Upper lobe of left lung (tissue), 6 donors: ENCODE measurements at places on chromosomes 5 and 9. TPM values are rescaled to one million over a fixed set of nuclear protein-coding genes. Genes with fewer than 3 reads are reported as not detected.

ESM1 gene
- total RNA-seq: 1.8 TPM

LURAP1L gene
- 59.7 TPM for total RNA-seq

- no peak for DNase-seq
Measured at GRCh38 chr5:136430081-136430480, 64.7 kb upstream of the TRPC7 start.

DNA sequence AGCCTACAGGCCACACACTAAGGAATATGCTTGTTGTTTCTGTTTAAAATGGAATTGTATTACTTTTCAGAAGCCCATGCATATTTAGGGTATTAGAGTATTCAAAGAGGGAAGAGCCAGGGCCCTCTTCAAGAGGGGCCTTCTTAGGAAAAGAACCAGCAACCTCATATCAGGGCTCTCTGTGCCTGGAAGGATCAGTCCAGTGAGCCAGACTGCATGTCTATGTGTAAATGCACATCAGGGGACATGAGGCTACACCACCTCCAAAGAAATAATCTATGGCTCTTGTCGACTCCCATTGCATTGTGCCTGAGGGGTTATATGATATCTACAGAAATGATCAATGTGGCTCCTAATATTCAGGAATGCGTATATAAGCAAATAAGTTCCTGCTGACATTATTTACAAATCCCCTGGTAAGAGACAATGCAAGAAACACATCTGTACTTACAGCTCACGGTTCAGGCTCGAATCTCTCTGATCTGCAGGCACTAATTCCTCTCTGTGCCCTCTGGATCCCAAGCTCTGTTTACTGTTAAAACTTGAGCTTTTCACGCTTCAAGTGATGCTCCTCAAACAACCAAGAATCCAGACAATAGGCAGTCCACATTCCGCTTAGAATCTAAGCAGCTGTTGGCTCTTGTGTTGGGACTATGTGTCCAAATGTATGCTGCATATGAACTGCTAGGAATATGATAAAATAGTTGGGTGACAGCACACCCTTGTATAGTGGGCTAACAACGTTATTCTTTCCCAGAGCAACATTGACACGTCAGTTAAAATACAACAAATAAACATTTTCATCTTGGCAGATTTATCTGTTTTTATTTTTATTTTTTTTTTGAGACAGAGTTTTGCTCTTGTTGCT is 150.2 kb upstream of the KLF9 start:
- DNase-seq: no peak

DNA sequence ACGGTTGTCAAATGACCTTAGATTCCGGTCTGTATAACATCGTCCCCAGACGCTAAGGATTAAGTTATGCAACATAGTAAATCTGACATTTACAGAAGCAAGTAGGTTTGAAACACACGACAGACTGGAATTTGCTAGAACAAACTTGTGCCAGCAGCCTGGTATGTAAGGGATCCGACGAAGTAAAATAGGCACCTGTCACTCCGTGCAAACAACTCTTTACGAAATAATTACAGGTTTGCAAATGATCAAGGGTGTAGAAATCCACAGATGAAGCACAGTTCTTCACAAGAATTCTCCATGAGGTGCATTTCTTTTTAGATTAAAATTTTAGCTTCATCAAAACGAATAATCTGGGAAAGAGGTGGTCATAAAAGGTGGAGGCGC is 508 bp downstream of the MOCS2 start:
- no peak for DNase-seq

DNA sequence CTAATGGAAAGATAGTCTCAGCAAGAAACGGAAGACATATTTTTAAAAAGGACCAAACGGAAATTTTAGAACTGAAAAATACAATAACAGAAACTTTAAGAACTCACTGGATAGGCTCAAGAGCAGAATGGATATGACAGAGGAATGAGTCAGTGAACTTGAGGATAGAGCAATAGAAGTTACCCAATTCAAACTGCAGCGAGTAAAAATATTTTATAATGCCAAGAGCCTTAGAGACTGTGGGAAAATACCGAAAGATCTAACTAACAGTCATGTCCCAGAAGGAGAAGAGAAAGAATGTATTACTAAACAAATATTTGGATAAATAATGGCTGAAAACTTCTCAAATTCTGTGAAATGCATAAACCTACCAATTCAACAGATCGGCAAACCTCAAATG is 40.8 kb downstream of the ADAMTS2 start:
- no peak for DNase-seq

- DNase-seq: no peak
Measured at GRCh38 chr9:93126825-93127368, 7.2 kb downstream of the NINJ1 start.
